ENCODE measurements at places on chromosomes 2 and 18.

DNA sequence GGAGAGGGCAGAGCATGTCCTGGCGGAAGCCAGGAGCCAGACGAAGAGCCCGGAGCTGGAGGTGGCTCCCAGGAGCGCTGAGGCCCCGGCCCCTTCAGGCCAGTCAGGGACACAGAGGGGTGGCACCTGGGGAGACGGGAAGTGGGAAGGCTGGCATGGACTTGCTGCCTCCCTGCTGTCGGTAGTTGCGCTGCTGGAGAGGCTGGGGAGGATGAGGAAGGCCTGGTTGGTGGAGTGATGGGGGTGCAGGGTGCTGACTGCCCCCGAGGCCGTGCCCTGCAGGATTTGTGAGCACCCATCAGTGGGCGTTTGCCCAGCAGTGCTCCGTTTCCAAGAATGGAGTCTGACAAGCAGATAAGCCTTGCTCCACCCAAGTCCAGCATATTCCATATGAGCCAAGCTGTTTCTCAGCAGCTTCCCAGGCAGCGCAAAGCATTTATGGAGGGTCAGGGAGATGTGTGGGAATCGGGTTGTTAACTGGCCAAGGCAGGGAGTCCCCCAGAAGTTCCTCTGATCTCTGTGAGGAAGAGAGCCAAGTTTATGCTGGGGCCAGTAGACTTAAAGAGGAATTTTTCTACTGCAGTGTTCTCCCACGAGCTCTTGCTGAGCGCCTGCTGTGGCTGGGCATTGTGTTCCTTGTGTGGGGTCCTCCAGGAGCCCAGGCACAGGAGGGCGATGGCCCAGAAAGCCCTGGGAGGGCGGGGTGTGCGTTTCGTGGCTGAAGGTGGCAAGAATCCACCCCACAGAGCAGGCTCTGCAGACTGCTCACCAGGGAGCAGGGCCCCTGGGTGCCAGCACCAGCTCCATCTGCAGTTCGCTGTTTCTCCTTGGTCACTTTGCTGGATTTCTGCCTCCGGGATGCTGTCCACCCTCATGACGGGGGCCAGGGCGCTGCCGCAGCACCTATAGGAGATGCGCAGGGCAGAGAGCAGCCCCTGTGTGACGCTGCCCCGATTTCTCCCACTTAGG, 250.2 kb downstream of the ALPK2 start:
- DNase-seq: no peak

DNA sequence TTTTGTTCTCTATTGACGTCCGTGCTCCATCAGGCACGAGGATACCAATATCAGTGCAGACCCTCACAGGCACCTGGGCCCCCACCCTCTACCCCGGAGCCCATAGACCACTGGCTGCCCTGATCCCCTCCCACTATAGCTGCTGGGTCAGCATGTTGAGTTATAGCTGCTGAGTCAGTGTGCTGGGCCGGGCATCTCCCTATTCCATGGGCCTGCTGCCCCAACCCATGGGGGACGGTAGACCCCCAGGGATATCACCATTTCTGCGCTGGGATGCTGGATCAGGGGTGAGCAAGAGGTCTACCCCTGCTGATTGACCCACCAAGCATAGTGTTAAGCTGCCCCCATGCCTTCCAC, 100.1 kb upstream of the ST3GAL5 start:
- no peak for DNase-seq

GRCh38 chr2:47172156-47172921, 17.2 kb upstream of the STPG4 start:
- DNase-seq: no peak

GRCh38 chr2:210028178-210028577, 25.7 kb downstream of the RPE start:
- no peak for DNase-seq

- no peak for DNase-seq
These were observed 76.3 kb downstream of the GPD2 start for GRCh38 chr2:156512451-156512850.

GRCh38 chr2:199339891-199340605, 117.7 kb downstream of the SATB2 start:
- DNase-seq: no peak

DNA sequence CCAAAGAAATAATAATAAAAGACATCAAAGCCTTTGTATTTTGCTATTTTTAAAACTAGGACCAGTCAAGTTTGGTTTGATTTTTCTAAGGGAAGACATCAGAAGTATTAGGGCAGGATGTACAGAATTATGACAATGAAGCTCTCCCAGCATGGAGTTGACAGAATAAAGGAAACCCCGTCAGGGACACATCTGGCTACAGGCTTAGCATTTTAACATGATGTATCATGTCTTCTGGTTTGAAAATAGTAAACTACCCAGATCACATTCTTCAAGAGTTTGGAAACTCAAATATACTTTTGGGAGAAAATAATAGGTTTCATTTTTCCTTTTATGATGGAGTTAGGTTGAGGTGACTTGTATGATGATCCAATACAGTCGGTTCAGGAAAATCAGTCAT, 552.0 kb upstream of the CDH2 start:
- DNase-seq: no peak

GRCh38 chr2:14677039-14677438, 44.5 kb downstream of the LRATD1 start:
- DNase-seq: no peak

DNA sequence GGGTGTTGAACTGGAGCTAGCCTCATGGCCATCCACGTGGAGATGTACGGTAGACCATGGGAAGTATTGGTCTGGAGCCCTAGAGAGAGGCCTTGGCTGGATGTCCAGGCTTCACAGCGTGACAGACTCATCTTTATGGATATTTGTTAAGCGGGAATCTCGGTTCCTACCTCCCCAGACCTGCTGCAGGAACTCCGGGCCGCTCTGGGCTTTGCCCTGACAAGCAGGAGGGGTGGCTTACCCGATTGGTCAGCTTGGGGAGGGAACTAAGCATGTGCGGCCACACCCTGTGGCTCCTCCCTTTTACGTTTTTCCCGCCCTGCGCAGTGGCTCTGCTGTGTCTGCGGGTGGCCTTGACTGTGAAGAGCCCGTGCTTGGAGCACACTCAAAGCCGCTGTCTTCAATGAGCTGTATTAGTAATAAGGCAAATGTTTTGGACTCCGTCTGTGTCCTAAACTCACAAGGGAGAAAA, 52.3 kb downstream of the PAPOLG start:
- no peak for DNase-seq

- DNase-seq: no peak
These were observed 177.4 kb upstream of the FN1 start for GRCh38 chr2:215613280-215613679.

GRCh38 chr2:18630941-18631340, 41.6 kb upstream of the NT5C1B start:
- no peak for DNase-seq

- no peak for DNase-seq
These were observed 115.7 kb upstream of the DDX18 start for GRCh38 chr2:117698819-117699218.

- DNase-seq: no peak
These were observed 233.3 kb downstream of the FHOD3 start for GRCh38 chr18:36530676-36531405.

- no peak for DNase-seq
These were observed 437.2 kb upstream of the ID2 start for GRCh38 chr2:8244639-8245038.

- no peak for DNase-seq
These were observed 164.5 kb downstream of the NAPG start for GRCh38 chr18:10690366-10690765.
